ENCODE measurements at places on chromosomes 1 and 21.

DNA sequence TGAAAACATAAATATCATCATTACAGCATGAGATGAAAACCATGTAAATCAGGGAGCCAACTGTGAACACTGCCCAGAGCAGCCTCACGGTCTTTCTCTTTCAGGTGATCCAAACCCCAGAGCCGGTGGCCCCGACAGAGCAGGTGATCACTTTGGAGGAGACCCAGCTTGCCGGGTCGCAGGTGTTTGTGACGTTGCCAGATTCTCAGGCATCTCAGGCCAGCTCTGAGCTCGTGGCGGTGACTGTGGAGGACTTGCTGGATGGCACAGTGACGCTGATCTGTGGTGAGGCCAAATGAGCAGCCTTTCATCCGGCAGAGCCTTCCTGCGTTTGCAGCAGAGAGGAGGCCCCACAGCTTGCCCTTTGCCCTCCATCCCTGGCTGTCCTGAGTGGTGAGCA, 37.2 kb upstream of the EPHA8 start:
- no peak for DNase-seq

DNA sequence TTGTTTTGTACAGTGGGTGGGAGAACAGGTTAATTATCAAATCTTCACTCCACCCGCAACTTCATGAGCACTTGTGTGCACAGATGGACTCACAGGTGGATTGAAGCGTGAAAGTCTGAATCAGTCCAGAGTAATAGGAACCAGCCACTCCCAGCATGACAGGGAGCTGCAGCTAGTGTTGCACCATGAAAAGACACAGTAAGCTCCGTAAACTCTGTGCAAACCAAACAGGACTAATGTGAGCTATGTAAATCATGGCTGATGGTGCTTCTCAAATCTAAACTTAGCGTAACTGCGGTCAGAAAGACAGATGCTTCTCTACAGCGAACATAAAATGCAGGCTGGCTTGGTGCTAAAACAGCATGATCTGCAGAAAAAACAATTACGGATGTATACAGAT, 114.4 kb downstream of the CENPF start:
- peak; percentile 2 for DNase-seq

DNA sequence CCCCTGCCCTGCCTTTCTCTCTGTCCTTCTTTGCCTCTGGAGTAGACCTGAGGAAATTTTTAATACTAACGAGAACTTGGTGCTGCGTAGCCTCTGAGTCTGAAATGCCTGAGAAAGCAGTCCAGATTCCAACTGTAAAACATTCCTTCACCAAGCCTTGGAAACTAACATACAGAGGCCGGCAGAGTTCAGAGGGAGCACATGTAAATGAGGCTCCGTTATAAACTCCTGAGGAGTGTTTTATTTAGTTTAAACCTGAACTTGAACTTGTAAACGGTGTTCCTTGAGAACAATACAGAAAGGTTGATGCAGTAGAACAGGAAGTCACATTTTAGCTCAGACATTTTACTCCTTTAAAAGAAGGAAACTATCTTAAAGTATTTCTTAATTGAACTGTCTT, 280.7 kb downstream of the TM2D1 start:
- peak; percentile 56 for DNase-seq

- peak; percentile 41 for DNase-seq
Measured at GRCh38 chr1:212256369-212256768, 28.8 kb upstream of the PPP2R5A start.

DNA sequence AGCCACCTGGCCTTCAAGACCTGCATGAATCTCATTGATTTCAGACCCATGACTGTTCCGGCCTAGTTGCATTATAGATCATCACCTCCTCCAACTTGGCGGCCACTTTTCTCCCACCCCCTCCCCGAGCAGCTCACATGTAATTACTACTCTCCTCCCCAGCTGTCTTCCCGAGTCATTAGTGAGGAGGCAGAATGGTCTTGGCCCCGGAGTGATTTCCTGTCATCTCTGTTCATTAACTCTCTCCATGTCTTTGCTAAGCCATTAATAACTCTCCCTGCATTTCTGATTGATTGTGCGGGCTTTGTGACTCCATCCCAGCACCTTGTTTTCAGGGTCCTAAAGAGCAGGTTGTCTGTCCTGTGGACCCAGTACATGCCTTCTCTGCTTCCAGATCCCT, 75.6 kb upstream of the CNTN2 start:
- no peak for DNase-seq
